ENCODE measurements at places on chromosomes 4 and X.

DNA sequence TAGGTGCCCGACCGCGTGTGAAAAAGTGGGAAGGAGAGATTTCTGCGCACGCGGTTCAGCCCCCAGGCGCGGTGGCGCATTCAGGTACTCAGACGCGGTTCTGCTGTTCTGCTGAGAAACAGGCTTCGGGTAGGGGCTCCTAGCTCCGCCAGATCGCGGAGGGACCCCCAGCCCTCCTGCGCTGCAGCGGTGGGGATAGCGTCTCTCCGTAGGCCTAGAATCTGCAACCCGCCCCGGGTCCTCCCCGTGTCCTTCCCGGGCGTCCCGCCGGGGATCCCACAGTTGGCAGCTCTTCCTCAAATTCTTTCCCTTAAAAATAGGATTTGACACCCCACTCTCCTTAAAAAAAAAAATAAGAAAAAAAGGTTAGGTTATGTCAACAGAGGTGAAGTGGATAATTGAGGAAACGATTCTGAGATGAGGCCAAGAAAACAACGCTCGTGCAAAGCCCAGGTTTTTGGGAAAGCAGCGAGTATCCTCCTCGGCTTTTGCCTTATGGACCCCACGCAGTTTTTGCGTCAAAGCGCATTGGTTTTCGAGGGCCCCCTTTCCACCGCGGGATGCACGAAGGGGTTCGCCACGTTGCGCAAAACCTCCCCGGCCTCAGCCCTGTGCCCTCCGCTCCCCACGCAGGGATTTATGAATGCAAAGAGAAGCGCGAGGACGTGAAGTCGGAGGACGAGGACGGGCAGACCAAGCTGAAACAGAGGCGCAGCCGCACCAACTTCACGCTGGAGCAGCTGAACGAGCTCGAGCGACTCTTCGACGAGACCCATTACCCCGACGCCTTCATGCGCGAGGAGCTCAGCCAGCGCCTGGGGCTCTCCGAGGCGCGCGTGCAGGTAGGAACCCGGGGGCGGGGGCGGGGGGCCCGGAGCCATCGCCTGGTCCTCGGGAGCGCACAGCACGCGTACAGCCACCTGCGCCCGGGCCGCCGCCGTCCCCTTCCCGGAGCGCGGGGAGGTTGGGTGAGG lies 3.7 kb downstream of the SHOX start:
- no peak for DNase-seq

GRCh38 chr4:3369781-3370674 lies 71.7 kb upstream of the HGFAC start:
- no peak for DNase-seq

GRCh38 chr4:22299678-22300077 lies 216.2 kb downstream of the ADGRA3 start:
- DNase-seq = no peak

DNA sequence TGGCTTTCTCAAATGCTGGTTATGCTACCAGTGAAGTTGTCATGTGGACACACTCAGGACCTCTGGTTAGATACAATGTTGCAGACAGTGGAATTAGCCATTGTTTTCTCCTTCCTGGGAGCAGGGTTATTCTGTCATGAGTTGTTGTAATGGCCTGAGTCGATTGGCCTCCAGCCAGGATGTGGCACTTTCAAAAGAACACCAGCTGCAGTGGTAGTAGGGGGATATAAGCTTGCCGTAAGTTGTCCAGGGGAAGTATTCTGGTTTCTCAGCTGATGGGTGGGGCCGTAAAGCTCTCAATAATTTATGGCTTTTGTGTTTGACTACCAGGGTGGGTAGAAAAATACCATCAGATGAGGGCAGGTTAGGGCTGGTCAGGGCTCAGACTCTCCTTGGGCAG lies 697.5 kb upstream of the GNPDA2 start:
- DNase-seq = no peak

- no peak for DNase-seq
These were observed 27.7 kb downstream of the FNIP2 start for GRCh38 chr4:158796370-158797140.

DNA sequence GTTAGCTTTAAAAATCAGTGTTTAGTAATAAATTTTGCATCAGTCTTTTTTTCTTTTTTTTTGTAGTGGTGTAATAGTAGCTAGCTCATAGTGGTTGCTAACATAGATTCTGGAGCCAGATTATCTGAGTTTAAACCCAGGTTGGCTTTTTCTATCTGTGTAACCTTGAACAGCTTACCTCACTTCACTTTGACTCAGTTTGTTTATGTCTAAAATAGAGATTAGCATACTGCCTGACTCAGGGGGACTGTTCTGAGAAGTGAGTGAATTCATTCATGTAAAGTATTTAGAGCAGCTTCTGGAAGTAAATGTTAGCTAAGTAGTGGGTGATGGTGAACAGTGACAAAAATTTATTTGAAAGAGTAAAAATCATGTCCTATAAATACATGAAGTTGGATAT lies 32.9 kb downstream of the CPEB2 start:
- no peak for DNase-seq

DNA sequence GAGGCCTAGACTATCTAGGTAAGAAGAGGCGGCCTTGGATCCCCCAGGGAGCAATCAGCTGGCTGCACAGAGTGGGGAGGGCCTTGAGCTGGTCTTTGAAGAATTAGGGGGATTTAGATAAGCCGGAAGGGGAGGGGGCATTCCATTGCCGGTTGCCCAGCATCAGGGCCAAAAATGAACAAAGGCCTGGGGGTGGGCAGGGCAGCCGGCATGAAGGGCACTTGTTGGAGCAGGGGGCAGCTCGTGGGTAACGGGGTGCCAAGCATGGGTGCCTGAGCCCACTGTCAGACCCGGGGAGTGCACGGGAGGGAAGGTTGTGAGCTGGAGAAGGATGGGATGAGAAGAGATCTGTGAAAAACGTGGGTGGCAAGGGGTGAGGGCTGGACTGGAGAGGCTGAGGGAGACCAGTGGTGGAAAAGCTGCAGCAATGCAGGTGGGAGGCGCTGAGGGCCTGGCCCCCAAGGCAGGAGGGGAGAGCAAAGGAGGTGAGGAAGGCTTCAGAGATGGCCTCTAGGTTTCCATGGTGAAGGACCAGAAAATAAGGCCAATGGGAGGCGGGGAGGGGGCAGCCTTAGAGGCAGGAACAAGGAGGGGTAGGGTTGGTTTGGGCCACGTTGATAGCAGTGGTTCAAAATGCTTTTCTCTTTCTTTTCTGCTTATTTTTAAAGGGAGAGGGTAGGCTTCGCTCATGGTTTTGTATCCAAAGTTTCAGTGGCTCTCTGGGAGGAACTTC lies 8.6 kb downstream of the KLF3 start:
- DNase-seq = peak; percentile 34

- no peak for DNase-seq
These were observed 46.7 kb downstream of the CFAP299 start for GRCh38 chr4:80382090-80382832.

DNA sequence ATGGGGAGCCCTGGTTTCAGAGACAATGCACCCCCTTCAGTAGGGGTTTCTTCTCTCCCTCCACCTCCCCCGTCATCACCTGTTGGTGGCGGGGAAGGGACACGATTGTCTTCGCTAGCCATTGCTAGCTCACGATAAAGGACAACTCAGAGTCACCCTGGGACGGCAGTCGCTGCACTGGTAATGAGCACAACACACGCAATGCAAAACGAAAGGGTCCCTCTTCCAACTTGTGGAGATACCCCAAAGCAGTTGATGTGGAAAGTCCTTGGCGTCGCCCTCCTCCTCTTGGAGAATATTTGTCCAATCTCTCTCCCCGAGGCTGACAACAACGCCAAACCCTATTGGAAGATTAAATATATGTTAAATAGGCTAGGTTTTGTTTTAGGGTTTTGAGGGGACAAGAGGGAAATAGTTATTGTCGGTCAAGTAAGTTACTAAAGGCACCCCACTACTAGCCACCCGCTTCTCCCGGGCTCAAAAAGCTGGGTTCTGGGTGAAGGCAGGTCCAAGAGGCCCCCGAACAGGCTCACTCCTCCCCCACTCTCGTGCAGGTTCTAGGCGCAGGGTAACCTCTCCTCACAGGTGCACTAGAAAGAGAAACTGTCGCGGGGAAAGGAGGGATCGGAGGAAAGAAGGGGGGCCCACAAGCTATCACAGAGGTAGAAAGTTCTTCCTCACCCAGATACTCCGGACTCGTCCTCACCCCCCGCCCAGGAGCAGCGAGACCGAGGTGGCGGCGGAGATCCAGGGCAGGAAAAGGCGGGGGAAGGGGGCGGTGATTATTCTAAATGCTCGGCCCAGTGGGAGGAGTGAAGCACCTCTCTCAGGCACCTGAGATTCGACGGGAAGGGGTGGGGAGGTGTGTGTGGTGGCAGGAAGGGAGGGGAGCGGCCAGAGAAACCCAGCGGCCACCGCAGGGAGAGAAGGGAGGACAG lies at the start of gene LRBA:
LRBA (minus strand) TSS at position 764 of the 938 bp plus-strand sequence; CDS start at position 122, 642 bp downstream.
- peak; percentile 66 for DNase-seq

DNA sequence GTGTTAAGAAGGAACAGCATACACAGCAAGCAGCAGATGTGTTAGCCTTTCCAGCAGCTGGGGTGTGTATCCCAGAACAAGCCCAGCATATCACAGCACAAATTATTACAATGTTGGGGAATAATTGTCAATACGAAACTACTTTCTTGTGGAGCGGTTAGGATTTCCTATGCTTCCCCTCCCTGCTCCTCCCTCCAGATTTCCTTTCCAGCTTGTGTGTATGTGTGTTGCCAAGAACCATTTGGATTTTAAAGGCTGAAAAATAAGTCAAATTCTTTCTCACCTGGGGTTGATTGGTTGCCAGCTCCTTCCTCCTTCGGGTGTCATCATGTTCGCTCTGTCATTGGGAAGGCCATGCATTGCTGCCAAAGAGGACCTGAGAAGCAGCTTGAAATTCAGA lies 178.2 kb upstream of the FRMPD4 start:
- DNase-seq = no peak

DNA sequence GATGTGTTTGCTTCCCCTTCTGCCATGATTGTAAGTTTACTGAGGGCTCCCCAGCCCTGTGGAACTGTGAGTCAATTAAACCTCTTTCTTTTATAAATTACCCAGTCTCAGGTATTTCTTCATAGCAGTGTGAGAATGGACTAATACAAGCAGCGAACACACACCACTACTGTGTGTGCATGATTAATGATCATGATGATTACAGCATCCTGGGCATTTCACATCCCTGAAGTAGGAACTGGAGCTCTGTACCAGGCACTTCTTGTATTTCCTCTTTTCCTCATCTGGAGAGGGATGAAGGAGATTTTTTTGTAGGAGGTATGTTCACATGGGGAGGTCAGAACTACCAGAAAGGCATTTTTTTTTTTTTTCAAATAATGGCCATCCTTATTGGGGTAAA lies 60.8 kb downstream of the PPM1K start:
- no peak for DNase-seq

- no peak for DNase-seq
These were observed 11.8 kb downstream of the SCD5 start for GRCh38 chr4:82786828-82787227.

- no peak for DNase-seq
These were observed 962.9 kb upstream of the GRID2 start for GRCh38 chr4:91340822-91341221.

DNA sequence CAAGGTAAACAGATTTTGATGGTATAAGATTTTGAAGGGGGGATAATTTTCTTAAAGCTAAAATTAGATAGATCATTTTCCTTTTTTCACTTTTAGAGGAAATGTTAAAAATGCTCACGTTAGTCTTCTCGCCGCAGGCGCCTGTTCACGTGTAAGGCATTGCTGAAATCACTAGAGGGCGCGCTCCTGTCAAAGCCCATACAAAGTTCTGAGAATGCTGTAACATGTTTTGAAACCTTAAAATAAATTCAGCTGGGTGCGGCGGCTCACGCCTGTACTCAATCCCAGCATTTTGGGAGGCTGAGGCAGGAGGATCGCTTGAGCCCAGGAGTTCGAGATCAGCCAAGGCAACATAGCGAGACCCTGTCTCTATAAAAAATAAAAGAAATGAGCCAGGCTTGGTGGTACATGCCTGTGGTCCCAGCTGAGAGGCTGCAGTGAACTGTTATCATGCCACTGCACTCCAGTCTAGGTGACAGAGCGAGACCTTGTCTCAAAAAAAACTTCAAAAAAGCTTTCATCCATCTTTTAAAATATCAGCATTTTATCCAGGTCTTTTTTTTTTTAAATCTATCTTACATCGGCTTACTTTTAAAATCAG lies 138.0 kb downstream of the RBMX2 start:
- DNase-seq = peak; percentile 32

DNA sequence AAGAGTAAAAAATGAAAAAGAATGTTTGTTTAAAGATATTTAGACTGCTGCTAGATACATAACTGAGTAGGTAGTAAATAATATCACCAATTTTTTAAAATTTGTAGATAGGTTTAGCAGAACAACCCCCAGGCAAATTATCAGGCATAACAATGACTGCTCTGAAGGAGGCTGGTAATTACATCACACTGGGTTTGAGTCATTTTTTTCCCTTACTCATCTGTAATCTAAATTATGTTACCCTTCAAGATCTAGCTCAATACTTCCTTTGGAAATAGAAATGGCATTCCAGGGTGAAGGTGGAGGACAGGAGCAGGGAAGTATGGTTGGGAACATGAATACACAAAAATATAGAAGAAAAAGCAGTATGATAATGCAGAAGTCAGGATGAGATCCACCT lies 431.6 kb upstream of the MAOA start:
- DNase-seq = no peak

GRCh38 chrX:105765691-105766090 lies 56.6 kb upstream of the NRK start:
- DNase-seq = no peak

DNA sequence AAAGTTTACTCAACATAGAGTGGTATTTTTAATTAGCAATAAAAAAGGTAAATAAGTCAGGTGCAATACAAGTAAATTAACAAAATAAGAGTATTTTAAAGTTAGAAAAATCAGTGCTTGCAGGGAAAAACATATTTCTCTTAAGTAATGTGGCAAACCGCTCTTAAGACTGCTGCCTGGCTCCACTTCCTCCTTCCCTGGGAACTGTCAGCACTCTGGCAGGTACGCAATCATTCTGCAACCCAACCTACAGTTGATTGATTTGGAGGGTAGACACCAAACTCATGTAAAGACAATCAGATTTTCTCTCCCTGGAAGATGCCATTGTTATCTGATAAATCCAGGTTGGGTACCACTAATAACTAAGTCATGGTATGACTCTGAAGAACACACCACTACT lies 63.9 kb downstream of the PPP3CA start:
- DNase-seq = no peak

- DNase-seq = no peak
These were observed 82.0 kb downstream of the PLS3 start for GRCh38 chrX:115642895-115643530.

DNA sequence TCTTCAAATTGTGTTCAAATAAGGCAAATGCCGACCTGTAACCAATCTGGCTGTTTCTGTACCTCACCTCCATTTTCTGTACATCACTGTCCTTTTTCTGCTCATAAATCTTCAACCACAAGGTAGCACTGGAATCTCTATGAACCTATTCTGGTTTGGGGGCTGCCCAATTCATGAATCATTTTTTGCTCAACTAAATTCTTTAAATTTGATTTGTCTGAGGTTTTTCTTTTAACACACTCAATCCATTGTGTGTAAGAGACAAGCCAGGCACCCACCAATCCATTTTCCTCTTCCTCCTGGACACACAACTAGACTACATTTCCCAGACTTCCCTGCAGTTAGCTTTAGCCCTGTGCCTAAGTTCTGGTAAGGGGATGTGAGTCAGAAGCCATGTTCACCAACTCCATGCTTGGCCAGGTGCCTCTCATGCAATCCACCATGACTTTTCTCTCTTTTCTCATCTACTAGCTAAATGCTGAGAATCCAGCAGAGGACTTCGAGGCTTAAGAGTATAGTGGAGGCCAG lies 193.2 kb upstream of the KLF3 start:
- DNase-seq = no peak
